Skin of body (tissue), 3 donors: ENCODE measurements at places on chromosomes 13 and 19. TPM values are rescaled to one million over a fixed set of nuclear protein-coding genes. Genes with fewer than 3 reads are reported as not detected.
A peak's percentile ranks its signal among the peaks of the same experiment; 100 is the strongest.

DNA sequence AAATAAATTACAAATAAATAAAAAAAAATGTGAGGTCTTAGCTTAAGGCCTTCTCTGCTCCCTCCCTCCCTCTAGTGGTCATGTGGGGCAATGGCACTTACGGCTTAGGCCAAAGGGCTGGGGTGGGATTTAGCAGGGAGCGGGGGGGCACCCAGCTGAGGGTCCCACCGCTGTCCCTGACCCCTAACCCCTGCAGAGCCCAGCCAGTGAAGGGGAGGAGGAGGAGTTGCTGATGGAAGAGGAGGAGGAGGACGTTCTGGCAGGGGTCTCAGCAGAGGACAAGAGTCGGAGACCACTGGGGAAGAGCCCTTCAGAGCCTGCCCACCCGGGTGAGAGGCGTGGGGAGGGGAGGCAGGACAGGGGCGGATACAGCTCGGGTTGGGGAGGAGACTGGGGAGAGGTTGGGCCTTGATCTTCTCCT is 9.3 kb downstream of the MPND start:
- DNase-seq = no peak

- no peak for DNase-seq
Observed at GRCh38 chr13:38384171-38384570, 34.5 kb downstream of the UFM1 start.

DNA sequence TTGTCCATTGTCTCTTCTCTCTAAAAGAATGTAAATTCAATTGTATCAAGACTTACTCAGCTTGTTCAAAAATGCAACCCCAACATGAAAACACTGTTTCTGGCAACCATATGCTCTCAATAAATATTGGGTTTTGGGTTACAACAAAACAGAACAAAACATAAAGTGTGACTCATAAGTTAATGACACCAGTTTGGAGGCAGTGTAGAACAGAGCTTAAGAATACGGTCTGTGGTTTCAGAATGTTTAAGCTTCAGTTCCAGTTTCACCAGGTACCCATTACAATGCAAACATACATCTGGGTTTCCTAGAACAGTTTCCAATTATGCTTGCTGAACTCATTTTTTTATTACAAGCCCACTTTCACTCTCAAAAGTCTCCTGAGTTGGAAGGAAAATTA is 285.8 kb upstream of the PCDH9 start:
- peak; percentile 28 for DNase-seq

- peak; percentile 67 for DNase-seq
Observed at GRCh38 chr13:113887700-113888201, 23.9 kb upstream of the GAS6 start.

DNA sequence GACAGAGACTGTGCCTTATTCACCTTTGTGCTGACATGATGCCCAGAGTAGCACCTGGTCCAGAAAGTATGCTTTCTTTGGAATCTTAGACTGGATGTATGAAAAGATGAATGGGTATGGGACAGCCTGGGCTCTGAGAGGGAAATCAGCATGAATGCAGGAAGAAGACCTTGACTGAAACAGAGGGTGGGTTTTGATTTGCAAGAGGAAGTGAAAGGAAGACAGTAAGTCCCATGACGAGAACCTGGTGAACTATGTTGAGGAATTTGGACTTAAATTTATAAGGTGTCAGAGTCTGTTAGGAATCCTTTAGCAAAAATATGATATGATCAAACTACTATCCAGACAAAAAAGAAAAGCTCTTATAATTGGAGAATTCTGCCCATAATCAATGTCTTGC is 301.9 kb downstream of the SPRY2 start:
- no peak for DNase-seq

GRCh38 chr19:2070436-2070827 is 19.4 kb upstream of the MKNK2 start:
- no peak for DNase-seq

Gene PLK5
- total RNA-seq = 0.10 TPM

Gene ADGRL1
- 22.6 TPM for total RNA-seq
